Testis (tissue), 5 donors: ENCODE measurements at places on chromosomes 5 and 9. TPM values are rescaled to one million over a fixed set of nuclear protein-coding genes. Genes with fewer than 3 reads are reported as not detected.
A peak's percentile ranks its signal among the peaks of the same experiment; 100 is the strongest.

Gene EIF4E1B
- total RNA-seq, result 0.99 TPM

Gene CATSPER3
- total RNA-seq, result 11.8 TPM

- DNase-seq, result no peak
Observed at GRCh38 chr5:144248015-144248414, 77.3 kb downstream of the KCTD16 start.

DNA sequence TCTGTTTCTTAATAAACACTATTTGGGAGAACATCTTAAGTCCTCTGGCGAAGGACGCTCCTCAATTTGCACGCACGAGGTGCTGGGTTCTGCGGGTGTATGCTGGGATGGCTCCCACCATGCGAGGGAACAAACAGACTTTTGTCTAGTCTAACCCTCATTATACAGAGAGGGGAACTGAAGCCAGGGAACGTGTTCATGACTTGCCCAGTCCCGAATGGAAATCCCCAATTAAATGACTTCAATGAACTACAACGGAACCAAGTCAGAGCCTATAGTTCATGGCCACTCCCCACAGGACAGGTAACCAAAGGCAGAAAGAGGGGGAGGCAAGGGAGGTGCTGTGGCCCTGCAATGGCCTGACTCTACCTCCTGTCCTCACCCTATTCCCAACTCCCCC lies 9.3 kb downstream of the TLE1 start:
- DNase-seq, result no peak

DNA sequence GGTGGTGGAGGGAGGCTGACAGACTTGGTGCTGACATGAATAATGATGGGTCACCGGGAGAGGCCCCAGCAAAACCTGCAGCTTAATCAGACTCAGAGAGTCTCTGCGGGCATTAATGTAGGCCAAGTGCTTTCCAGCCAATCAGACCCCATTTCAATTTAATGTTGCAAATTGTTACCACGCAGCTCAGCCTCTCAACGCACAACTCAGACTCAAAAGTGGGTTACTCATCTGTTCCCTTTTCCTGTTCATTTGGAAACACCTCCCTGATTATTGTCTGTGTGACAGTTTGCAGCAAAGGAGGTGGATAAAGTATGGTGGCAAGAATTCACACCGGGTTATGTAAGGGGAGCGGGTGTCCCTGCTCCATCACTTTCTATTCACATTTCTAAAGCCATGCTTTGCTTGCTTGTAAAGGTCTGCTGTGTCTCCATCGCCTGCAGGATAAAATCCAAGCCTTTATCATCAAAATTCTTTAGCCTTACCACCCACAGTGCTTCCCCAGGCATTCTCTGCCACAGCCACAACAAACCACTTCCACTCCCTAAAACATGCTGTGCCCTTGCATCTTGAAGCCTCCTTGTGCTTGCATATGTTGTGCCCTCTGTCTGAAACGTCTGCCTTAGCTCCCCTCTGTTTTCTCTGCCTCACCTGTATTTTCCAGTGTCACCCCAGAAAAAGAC lies 156.5 kb downstream of the ASTN2 start:
- peak; percentile 60 for DNase-seq

Gene ZNF454
- 8.9 TPM for total RNA-seq

- no peak for DNase-seq
Observed at GRCh38 chr9:71858812-71859211, 52.2 kb downstream of the ABHD17B start.

DNA sequence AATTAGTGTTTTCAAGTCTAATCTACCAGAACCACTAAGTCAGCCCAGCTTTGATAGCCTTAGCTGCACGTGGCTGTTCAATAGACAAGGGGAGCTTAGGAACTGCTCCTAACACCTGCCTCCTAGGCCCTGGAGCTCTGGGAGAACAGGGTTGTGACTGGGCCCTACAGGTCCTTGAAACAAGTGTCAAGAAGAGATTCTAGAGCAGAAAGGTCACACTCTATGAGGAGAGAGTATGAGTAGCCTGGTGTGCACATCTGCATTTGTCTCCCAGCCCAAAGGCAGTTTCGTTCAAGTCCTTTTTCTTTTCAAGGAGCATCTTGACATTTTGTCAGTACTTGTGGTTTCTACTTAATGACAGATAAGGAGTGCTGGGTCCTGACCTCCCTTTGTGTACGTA lies 206.1 kb downstream of the PRELID2 start:
- DNase-seq, result no peak
